ENCODE measurements at places on chromosomes 12 and 14.

- DNase-seq = peak; percentile 19
Measured at GRCh38 chr14:77707355-77707723, 484 bp downstream of the ALKBH1 start.

DNA sequence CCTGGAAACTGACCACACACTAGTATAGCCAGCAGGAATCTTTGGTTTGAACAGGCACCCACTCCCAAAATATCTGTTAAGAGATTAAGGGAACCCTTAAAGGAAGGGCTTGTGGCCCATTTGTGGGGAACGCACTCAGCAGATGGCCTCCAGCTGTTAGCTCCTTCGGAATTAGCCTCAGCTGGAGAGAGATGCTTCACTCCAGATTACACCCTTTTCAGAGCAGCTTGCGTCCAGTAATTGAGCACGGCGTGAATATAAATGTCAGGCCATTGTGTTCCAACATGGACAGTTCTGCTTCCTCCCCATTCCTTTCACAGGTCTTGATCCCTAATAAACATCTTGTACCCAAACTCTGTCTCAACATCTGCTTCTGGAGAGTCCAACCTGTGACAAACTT is 397.8 kb downstream of the SEC23A start:
- no peak for DNase-seq

- DNase-seq = no peak
Measured at GRCh38 chr14:61476105-61476753, 154.8 kb downstream of the PRKCH start.

GRCh38 chr14:77903937-77904617 is 104.2 kb downstream of the ADCK1 start:
- no peak for DNase-seq

DNA sequence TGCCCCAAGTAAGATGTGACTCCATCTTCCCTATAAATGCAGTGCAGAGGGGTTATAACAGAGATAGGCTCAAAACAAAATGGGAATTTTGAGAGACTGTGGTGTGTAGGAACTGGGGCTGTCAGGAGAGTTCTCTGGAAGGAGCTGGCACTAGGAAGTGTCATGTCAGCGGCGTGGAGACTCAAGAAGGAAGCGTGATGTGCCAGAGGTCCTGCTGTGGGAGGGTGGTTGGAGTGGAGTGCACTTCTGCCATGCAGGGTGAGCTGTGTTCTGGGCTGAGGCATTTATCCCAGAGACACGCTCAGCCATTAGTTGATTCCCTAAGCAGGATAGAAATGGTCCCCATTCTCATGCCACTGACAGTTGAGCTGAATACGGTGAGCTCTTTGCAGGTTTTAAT is 19.0 kb downstream of the GLT1D1 start:
- no peak for DNase-seq

GRCh38 chr14:100885196-100885595 is 18.3 kb downstream of the RTL1 start:
- no peak for DNase-seq

DNA sequence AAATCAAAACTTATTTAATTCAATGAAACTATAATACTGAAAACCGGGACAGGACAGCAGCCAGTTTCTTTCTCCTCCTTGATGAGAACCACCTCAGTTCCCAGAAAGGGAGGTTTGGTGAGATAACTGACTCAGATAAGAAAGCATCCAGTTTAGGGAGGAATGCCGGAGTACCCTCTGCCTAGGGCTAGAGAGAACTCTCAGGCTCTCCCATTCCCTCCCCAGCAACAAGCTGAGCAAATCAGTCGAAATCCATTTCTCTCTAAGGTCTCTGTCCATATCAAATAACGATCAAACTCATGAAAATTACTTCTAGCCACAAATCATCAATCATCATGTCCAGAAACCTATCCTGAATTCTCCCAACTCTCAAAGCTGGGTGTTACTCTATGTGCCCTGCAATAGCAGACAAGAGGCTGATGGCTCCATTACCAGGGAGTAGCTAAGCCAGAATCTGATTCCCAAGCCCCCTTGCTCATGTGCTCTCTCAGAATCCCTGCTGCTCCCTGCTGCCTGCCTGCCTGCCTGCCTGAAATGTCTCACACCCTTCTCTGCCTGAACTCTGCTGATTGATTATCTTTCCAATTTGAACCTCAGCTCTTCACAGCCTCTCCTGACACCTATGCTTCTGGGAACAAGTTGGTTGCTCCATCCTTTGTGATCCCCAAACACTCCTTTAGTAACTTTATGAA is 49.4 kb downstream of the SLC25A47 start:
- DNase-seq = no peak

GRCh38 chr14:103692871-103693270 is 22.4 kb downstream of the XRCC3 start:
- DNase-seq = no peak

- DNase-seq = no peak
Measured at GRCh38 chr12:6684609-6685008, 4.6 kb downstream of the ZNF384 start.

GRCh38 chr12:79071498-79071897 is 206.9 kb downstream of the SYT1 start:
- DNase-seq = no peak

- DNase-seq = no peak
Measured at GRCh38 chr14:101687756-101688546, 73.6 kb upstream of the PPP2R5C start.

DNA sequence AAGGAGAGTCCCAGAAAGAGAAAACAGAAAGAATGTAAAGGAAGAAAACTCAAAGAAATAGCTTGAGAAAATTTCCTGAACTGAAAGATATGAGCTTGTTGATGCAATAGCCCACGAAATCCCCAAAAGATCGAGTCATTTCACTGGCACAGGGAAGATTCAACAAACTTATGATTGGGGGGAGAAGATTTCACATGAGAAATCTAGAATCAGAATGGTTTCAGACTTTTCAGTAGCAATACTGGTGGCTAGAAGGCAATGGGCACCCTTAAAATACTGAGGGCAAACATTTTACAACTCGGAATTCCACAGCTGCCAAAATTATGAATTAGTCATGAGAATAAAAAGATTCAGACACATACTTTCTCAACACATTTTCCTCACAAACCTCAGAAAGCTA is 8.9 kb upstream of the KRT7 start:
- DNase-seq = no peak

DNA sequence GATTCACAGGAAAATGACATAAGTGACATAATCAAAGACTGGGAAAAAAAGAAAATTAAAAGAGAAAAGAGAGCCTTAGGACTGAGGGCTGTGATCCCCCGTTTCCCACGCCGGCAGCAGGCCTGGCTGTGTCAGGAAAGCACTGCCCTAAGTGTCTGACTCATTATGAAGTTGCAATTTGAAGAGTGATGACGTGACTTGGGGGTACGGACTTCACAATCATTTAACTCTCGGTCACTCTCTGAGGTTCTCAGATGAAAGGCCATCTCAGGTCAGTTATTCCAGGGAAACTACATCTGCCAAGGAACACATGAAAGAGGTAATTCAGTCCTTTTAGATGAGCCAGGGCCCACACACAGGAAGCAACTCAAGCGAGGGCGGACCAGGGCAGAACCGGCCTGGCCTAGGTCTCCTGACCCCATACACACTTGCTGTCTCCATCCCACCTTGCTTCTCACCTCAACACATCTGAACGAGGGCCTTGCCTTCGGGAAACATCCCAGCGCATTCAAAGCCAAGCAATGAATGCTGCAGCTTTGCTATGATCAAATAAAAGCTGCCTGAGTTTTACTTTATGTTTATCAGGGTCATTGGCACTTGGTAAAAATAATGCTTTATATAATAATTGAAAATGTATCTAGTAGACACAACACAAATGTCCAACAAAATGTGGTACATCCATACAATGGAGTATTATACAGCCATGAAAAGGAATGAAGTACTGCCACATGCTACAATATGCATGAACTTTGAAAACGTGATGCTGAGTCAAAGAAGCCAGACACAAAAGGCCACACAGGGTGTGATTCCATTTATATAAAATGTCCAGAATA is 2.7 kb downstream of the SSH1 start:
- no peak for DNase-seq

DNA sequence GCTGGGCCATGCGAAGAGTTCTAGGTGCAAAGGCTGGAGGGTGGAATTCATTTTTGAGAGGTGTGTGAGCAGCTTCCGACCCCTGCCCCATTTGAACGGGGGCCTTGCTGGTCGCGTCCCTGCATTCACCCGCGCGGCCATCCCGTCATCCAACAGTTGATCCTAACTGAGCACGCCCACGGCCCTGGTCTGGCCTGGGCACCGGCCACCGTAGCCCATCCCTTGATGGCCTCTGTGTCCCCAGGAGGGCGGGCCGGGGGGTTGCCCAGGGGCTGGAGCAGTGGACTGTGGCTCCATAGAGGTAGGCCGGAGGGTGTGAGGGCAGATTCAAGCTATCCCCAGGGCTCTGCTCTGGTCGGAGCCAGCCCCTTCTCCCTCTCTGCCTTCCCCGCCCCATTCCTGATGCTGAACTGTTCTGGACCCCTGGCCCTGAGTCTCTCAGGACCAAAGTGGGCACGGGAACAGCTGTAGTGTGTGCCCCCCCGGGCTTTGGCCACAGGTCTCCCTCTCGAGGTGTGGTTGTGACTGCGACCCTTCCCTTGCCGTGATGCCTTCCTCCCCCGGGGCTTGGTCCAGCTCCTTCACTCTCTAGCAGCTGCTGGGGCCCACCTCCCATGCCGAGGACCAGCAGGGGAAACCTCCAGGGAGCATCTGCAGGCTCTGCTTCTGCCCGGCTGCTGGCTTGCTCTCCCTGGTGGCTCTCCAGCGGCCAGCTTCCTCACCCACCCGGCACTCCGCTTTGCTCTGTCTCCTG is 9.1 kb downstream of the MEG3 start:
- no peak for DNase-seq

GRCh38 chr12:57088354-57089270 is at the start of gene NAB2:
NAB2 (plus strand) TSS chr12:57089114; CDS start chr12:57089272, 158 bp downstream.
- DNase-seq = peak; percentile 94

- no peak for DNase-seq
Measured at GRCh38 chr14:104091061-104091926, 5.8 kb downstream of the ASPG start.

GRCh38 chr14:94635154-94635553 is 23.0 kb downstream of the SERPINA3 start:
- DNase-seq = no peak

DNA sequence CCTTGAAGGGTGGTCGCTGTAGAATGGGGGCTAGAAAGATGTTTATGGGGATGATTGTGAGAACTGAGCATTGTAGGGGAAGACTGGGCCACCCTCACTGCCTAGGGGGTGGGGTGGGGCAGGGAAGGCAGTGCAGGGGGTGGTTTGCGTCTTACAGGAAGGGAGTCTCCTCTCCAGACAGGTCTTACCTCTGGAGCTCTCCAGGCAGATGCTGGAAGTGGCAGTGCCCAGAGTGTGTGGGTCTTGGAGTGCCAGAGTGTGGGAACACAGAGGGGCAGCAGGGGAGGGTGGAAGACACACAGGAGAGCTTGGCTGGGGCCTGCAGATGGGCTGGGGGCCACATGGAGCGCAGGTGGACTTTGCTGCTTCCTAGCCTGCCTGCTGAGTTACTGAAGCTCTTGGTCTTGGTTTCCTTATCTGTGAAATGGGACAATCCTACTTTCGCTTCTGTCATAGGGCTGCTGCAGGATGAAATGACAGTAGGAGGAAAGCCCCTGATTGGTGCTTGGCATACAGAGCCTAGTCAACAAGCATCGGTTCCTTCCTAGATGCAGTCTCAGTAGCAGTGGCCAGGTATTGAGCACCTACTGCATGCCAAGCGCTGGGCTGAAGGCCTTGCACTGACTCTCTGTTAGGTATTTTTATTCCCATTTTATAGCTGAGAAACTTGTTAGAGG is 118.3 kb downstream of the SLC25A47 start:
- no peak for DNase-seq

DNA sequence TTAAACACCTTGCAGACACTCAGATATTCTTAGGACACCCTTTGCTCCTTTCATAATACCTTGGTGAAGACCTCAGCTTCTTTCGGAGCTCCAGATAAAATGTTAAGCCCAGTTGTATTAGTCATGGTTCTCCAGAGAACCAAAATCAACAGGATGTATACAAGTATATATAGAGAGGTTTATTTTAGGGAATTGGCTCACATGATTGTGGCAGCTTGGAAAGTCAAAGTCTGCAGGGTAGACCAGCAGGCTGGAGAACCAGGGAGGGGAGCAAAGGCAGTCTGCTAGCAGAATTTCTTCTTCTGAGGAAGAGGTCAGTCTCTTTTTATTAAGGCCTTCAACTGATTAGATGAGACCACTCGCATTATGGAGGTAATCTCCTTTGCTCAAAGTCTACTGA is 6.9 kb upstream of the IGF1 start:
- no peak for DNase-seq

GRCh38 chr12:122250536-122250935 is 15.8 kb downstream of the VPS33A start:
- DNase-seq = no peak

DNA sequence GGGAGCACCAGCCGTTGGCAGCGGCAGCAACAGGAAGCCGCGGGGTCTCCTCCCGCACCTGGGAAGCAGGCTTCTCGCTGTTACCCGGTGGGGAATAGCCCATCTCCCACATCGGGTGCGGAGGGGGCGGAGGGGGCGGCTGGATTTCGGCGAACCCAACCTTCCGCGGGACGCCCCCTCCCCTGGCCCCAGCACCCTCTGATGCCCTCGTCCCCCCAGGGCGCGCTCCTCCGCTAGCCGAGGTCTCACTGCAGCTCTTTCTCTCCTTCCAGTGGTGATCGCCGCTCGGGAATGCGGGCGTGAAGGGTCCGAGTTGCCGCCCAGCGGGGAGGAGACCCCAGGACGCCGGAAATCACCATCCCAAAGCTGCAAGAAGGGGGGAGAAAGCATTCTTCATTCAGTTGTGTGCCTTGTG is 303 bp downstream of the SAMD4A start:
- peak; percentile 40 for DNase-seq

DNA sequence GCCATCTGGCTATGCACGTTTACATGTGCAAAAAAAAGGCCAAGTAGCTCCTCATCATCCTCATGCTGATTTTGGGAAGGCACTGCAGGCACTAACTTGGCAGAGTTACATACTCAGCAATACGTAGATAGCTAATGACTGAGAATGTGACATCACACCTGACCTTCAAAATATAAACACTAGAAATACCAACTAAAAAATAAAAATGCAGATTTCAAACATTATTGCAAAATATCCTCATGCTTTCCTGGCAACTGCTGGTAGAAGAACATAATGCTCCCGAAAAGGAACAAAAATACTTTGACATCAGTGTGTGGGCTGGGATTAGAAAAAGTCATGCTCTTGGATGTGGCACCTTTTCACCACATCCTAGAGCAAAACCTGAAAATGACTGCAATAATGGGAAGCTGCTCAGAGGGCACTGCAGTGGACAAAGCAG is 153.2 kb upstream of the ABCD2 start:
- DNase-seq = no peak

DNA sequence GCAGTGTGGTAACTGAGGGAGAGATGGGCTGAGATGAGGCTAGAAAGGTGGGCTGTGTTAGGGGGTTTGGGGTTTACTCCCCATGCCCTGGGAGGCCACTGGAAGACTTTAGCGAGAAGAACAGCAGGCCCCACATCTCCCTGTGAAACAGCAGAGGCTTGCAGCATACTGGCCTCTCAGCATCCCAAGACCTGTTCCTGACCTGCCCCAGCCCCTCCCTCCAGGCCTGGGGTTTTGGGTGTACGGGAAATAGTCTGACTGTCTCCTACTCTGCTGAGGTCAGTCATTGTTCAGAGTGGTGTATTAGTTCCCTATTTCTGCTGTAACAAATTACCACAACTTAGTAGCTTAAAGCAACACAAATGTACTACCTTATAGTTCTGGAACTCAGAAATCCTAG is 103.5 kb upstream of the HIF1A start:
- DNase-seq = no peak

- DNase-seq = no peak
Measured at GRCh38 chr12:127358888-127359287, 908.1 kb upstream of the TMEM132C start.

GRCh38 chr12:18576104-18576626 is 161.6 kb downstream of the PLCZ1 start:
- DNase-seq = no peak

- DNase-seq = no peak
Measured at GRCh38 chr12:13004361-13004760, 4.3 kb upstream of the HEBP1 start.
